Mesenteric fat pad (tissue), 1 donor: ENCODE measurements at places on chromosomes 6 and 20. TPM values are rescaled to one million over a fixed set of nuclear protein-coding genes. Genes with fewer than 3 reads are reported as not detected.

SLC35D3 gene
- total RNA-seq = not detected

NKAIN2 gene
- total RNA-seq = 0.42 TPM

KHDC1L gene
- not detected for total RNA-seq

- no peak for DNase-seq
These were observed 2.0 kb downstream of the LRRC1 start for GRCh38 chr6:53796791-53797190.

GRCh38 chr6:118297821-118298220, 250.3 kb upstream of the PLN start:
- no peak for DNase-seq

SLC26A8 gene
- total RNA-seq = 0.35 TPM

GRCh38 chr6:109790131-109790530, 99.0 kb downstream of the FIG4 start:
- DNase-seq = no peak

OXT gene
- total RNA-seq = 1.5 TPM

DNA sequence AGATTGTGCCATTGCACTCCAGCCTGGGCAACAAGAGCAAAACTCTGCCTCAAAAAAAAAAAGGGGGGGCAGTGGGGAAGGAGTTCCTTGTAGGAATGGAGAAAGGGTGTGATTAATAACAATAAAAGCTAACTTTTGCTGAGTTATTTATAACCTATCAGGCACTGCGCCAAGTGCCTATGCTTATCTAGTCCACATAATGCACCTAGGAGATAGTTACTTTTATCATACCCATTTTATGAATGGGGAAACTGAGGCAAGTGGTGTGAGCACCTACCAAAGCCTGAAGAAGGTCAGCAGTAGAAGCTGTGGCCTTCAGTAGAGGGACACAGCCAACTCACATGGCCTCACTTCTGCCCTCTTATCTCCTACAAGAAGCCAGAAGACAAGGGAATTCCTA, 13.6 kb upstream of the PPP1R16B start:
- no peak for DNase-seq

DNA sequence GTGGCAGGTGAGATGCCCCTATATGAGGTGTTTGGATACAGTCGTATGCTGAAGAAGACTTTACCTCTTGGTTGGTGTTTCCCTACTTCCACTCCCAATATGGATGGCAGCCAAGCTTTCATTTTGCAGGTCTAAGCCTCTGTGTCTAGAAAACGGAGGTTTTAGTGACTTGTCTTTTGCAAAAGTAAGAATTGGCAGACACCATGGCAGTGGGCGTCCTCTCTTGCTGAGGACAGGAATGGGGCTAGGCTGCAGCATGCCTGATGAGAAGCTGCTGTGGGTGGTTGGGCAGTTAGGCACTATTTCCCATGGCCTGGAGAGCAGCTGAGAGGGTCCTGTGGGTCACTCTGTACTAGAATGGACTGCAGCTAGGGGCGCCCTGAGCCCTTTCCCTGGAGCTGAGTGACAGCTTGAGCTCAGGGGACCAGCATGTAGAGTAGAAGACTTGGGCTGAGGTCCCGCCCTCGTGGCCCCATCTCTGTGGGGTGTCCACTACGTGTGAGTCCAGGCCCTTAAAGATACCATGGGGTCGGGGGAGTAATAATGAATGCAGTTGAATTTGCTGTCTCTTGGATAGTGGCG, 127.4 kb downstream of the CDH26 start:
- DNase-seq = no peak

KHDC1 gene
- total RNA-seq = 0.35 TPM
